ENCODE measurements at places on chromosomes 13 and 19. TPM values are rescaled to one million over a fixed set of nuclear protein-coding genes. Genes with fewer than 3 reads are reported as not detected.

ZNF700 gene
- total RNA-seq: 16.1 TPM

- DNase-seq: no peak
Measured at GRCh38 chr19:10284065-10284959, 2.4 kb upstream of the ICAM4 start.

DNA sequence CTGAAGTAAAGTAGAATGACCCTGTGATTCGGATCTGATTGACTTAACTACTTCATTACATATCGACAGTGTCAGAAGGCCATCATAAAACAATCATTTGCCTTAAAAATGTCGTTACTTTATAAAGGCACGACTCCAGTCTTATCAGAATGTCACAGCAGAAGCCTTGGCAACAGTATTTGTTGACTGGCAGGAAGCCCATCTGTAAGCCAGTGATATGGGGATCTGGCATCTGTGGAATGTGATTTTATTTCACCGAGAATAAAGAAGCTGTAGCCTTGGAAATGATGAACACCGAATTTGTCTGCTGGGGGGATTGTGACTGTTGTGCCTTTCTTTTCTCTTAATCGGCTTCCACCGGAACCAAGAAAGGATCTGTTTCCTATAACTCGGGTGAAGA is 362.5 kb downstream of the TDRD3 start:
- DNase-seq: no peak

DNA sequence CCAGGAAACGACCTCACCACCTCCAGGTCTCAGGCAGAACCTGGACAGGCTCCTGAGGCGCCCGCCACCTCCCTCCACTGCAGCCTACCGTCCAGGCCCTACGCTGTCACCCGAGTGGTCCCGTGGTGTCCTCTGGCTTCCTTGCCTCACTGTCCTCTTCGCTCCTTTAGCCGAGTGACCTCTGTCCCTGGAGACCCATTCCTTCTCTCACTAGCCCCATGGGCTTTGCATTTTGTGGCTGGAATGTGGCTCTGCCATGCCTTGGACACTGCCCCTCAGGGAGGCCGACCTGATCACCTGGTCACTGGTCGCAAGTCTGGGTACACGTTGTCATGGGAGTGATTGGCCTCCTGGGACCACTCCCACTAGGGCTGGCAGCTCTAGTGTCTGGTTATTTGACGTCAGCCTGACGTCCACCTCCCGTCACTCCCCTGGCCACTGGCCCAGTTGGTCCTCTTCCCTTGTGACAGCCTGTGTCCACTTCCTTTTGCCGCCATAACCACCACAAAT is 17.9 kb downstream of the SLC25A42 start:
- no peak for DNase-seq

FUT6 gene
- 0.87 TPM for total RNA-seq

GRCh38 chr13:91588541-91588940 is 190.1 kb downstream of the GPC5 start:
- no peak for DNase-seq

- DNase-seq: no peak
Measured at GRCh38 chr13:24016046-24016445, 118.7 kb upstream of the C1QTNF9B start.

GRCh38 chr13:72457151-72457550 is 270.3 kb downstream of the MZT1 start:
- no peak for DNase-seq

LGALS7B gene
- total RNA-seq: not detected

IFI30 gene
- total RNA-seq: 22.8 TPM

DNA sequence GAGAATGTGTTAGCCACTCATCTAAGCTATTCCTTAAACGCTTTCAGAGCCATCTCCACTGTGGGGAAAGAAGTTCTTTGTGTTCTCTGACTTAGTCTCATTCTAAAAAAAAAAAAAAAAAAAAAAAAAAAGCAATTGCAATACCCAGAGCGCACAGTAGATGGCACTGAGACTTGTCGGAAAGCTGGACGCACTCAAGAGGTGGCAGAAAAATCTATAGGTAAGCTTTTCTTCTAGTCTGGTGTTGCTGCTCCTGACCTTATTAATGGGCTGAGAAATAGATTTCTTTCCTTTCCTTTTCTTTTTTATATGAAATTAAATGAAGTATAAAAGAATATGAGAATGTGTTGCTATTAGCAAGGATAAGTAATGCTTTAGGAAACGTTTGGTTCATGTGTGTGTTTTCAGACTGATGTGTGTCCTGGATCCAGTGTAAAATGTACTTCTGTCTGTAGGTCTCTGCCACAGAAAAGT is 4.7 kb upstream of the GJB2 start:
- DNase-seq: no peak

DNA sequence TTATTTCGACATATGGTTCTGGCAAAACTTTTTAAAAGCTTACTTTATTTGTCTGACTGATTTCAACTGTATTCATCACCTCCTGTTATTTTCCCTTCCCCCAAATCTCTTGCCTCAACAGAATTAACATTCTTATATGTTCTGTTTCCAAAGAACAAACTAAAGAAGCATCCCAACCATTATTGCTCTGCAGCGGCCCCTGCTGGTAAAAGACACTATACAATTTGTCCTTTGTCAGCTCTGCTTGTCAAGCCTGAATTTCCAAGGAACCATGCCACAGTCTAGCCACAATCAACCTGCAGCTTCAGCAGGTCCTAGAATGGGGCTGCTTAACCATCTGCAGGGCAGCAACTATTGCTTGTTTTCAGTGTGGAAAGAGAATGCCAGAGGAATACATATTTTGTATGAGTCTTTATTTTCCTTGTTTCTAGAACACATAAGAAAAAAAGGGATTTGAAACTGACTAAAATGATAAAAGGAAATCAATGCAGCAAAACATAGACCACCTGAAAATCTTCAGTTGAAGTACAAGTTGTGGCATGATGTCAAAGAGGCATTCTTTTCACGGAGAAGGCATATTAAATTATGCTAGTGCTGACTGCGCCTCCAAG is 845.3 kb downstream of the DIAPH3 start:
- peak; percentile 77 for DNase-seq

- DNase-seq: no peak
Measured at GRCh38 chr13:112638157-112638750, 50.3 kb upstream of the TUBGCP3 start.

DNA sequence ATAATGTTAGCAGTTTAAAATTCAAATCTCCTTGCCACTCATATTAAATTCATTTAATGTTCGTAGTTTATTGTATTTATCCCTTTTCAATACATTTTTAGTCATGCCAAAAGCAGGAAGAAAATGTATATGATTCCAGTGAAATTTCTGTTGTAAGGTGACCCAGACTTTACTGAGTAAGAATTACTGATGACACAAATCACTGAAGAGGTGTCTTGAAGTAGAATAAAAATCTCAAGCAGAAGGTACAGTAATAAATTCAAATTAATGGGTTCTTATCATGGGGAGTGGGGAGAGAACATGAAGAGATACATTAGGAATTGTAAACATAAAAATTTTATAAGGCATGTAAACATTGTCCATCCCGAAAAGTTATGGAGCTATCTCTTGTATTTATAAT is 19.9 kb downstream of the STARD13 start:
- DNase-seq: no peak
